ENCODE measurements at places on chromosomes 3 and 15.

GRCh38 chr3:117358717-117359314 lies 649.2 kb downstream of the TUSC7 start:
- no peak for DNase-seq

DNA sequence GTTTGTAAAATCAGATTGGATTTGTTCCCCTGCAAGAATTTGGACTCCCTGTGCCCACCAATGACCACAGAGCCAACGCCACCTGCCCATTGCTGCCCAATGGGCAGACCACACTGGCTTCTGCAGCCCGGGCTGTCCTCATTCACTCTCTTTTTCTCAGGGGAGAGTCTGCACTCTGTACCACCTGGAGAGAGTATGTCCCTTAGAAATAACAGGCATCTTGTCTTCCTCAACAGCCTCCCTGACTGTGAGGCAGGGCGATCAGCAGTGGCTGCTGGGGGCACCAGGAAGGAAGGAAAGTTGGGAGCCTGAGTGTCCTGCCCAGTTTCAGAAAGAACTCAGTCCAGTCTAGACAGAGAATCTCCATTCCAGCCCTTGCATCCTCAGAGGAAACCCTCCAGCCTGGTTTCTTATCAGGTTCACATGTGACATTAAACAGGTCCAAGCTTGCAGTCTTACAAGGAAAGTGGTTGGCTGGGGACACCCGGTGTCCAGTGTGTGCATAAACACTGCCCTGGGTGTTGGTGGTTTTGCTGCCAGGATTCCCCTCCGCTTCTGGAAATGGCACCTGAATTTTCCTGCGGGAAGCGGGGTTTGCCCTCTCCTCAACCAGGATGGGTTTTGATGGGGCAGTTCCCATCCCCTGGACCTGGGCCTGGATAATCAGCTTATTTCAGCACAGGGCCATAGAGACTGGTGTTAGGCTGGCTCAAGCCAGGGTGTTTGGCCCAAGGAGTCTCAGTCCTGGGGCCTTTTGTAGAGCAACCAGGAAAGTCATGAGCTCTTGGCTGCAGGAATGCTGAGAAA lies 37.2 kb downstream of the SSUH2 start:
- DNase-seq: no peak

GRCh38 chr3:116417151-116417550 lies 28.1 kb downstream of the LSAMP start:
- DNase-seq: no peak

- DNase-seq: no peak
Measured at GRCh38 chr3:14371573-14372474, 30.6 kb upstream of the SLC6A6 start.

DNA sequence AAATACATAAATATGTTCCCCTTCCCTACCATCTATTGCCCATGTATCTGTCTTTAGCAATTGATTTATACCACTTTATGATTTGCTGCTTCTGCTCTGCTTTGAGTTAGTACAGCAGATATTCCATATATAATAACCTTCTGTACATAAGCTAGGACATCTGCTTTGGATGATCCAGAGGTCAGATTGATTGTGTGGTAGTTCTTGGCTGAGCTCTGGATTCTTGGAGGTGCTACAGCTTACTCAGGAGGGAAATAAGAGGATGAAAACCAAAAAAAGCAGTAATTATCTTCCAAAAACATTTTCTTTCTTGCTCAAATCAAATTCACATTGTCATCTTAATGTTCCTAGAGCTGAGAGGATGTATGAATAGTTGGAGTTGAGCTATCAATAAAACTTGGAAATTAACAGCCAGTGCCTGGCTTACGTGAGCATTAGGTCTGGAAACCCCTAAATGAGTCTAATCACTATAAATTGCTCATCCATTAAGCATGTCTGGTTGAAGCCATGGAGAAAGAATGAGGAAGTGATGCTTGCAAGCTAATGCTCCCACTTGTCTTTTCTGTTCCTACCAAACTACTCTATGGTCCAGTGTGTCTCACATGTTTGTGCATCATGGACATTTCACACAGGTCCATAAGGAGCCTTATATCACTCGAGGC lies 36.3 kb upstream of the TMEM42 start:
- no peak for DNase-seq

DNA sequence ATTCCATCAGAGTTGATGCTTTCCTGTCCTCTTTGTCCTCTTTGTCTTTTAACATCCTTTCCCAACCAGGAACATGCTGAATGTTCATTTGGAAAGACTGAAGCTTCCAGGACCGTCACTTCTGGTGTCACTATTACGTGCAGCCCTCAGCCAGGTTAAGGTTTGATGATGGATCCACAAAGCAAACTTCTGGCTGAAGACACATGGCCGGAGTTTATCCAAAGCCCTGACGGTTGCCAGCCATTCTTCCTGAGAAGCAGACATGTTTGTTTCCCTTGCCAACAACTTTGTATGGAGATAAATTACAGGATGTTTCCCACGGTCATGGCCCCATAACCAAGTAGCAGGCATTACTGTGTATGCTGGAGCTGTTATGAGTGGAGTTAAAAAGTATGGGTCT lies 236.9 kb downstream of the THSD4 start:
- DNase-seq: no peak

GRCh38 chr15:83657549-83657948 lies 3.6 kb downstream of the ADAMTSL3 start:
- no peak for DNase-seq

DNA sequence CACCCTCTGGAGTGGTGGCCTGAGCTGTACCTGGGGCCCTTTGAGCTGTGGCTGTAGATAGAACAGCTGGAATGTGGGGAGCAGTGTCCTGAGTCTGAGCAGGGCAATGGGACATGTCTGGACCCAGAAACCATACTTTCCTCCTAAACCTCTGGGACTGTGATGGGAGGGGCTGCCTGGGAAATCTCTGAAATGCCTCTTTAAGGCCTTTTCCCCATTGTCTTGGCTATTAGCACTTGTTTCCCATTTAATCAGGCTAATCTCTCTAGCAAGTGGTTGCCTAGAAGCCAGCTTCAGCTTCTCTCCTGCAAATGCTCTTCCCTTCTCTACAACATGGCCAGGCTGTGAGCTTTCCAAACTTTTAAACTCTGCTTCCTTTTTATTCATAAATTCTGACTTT lies 58.5 kb upstream of the SPATA16 start:
- no peak for DNase-seq

DNA sequence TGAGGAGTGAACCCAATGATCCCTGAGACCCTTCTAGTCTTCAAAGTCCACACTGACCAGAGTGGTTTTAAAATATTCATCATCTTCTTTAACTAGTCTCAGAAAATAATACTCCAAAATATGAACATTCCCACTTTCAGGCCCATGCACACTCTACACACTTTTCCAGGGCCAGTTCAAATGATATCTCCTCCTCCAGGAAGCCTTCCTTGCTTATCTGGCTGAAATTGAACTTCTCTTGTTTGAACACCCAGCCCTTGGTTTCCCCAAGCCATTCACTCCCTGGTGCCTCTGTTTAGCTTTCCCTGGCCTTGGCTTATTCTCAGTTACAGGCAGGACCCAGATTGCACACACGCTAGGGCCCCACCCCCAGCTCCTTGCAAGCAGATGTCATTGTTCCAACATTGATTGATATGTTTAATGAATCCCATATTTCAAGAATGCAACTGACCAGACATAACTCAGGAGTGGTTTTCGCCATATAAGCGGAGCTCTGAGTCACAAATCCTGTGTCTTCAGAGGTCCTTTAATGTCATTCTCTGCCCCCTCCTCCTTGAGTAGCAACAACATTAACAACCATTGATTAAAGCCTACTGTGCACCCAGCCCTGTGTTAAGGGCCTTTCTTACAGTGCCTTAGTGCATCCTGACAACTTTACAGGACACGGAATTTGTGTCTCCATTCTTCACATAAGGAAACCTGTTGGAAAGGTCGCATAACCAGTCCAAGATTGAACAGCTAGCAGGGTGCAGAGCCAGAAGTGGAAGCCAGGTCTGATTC lies 2.1 kb downstream of the ITGA11 start:
- no peak for DNase-seq

DNA sequence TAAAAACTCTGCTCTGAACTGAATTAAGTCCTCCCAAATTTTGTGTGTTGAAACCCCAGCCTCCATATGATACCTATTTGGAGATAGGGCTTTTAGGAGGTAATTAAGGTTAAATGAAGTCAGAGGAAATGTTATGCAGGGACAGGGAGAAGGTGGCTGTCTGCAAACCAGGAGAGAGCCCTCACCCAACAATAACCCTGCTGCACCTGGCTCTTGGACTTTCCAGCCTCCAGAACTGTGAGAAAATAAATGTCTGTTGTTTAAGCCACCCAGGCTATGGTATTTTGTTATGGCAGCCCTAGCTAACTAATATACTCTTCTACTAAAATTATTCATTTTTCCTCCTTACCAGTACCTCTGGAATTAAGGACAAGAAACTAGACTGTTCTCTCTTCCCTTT lies 79.5 kb downstream of the MEIS2 start:
- DNase-seq: no peak

- no peak for DNase-seq
Measured at GRCh38 chr3:60755094-60755493, 496.2 kb downstream of the FHIT start.

DNA sequence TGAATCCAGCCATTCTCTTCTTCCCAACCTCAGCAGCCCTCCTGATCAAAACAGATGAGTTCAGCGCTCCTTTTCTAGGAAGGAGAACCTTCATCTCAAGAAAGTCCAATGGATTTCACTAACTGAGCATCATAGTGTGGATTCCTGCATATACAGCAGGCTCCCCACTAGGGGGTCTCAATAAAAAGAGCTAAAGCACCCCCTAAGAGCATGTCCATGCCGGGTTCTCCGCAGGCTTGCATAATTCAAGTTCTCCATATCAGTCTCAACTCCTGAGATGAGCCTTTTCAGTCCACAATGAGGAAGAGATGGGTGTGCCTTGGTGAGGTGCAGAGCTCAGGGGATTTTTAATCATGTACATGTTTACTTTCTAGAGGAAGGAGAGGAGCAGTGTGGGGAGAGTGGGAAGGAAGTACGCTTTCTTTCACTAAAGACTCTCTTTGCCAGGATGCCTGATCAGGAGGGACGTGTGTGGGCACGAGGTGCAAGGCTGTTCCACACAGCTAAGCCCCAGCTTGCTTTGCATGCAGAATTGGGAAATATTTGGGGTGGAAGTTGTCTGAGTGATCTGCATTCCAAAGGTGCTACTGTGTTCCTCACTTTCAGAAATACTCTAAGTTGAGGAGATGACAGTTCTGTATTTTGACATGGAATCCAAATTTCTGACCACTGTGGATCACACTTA lies 563.5 kb downstream of the OCA2 start:
- no peak for DNase-seq

DNA sequence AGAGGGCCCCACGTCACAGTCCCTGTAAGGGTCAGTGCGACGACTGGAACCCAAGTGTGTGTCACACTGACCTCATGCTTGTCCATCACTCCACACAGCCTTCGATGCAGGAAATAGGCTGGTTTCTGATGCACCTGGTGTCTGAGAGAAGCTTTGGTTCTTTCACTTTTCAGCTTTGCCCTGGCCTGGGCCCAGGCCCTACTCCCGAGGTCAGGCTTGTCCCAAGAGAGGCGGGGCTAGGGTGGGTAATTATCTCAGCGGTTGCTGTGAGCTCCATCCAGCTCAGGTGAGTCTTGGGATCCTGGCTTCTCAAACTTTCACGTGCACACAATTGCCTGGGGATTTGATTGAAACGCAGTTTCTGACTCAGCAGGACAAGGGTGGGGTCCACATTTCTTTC lies 19.6 kb upstream of the CHRNB4 start:
- no peak for DNase-seq

GRCh38 chr3:16447135-16447534 lies 66.4 kb downstream of the RFTN1 start:
- DNase-seq: no peak

- DNase-seq: no peak
Measured at GRCh38 chr15:60865507-60865906, 363.6 kb downstream of the RORA start.

- no peak for DNase-seq
Measured at GRCh38 chr3:45640091-45640507, 45.5 kb downstream of the LIMD1 start.

- no peak for DNase-seq
Measured at GRCh38 chr3:126959921-126960603, 22.9 kb upstream of the PLXNA1 start.

GRCh38 chr3:24686808-24687207 lies 192.2 kb upstream of the THRB start:
- no peak for DNase-seq

DNA sequence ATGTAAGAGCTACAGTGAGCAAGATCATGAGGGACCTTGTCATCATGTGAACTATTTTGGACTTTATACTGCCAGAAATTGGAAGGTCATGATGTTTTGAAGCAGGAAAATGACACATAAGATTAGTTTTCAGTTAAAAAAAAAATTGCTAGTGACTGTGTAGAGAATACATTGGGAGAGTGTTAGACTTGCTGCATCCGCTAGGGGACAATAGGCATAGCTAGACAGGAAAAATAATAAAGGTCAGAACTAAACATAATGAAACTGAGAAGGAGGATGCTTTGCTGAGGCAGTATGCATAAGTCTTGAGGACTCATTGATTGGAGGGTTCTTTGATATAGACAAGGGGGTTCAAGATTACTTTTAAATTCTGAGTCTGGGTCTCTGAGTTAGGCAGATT lies 275.8 kb upstream of the KCNH8 start:
- DNase-seq: no peak

DNA sequence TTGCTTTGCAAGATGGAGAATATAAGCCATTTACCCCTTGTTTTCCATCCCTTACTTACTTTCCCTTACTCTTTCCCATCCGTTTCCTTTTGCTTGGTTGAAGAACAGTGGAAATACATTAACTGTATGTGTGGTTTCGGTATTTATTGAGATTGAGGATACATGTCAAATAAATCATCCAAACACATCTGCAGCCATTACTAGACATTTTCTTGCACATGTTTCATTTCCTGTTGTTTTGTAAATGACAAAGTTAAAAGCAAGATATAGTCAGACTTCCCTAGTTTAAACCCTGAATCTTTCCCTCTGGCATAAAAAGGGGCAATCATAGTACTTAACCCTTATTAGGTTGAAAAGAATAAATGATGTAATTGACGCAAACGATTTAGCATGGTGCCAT lies 82.1 kb upstream of the BCHE start:
- DNase-seq: no peak

GRCh38 chr3:104396974-104397669 lies 969.6 kb upstream of the ALCAM start:
- DNase-seq: no peak

DNA sequence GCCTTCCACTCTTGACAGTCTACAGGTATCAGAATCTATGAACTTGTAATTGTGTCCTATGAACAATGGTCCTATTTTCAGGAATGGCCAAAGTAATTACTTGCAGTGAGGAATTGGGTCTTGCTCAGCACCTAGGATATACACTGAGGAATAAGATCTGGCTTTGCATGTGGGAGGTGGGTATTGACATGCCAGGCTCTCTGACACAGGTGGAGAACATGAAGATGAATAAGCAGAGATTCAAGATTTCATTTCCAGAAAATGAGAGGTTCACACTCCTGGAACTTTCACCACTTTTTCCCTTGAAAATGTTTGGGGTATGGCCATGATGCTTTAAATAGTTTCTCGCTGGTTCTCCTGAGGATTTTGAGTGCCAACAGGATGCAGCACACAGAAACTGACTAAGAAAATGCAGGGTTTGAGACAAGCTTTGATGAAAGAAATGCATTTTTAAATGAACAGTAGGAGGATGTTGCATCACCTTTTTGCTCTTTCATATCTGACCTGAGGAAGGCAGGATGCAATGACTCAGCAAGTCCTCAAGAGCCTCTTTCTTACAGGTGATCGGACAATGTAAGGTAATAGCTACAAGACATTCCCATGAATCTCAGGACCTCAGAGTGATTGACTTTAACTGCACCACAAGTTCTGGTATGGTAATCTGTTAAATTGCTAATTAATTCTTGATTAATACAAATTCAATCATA lies 3.7 kb downstream of the HRG start:
- no peak for DNase-seq

GRCh38 chr3:149174901-149175300 lies 45.5 kb downstream of the HPS3 start:
- no peak for DNase-seq

Data from stimulated activated CD8-positive, alpha-beta memory T cell treated with anti-CD3 and anti-CD28 coated beads, Interleukin-4, amount 100 ng/mL, for 4 hours (primary cell).